ENCODE measurements at places on chromosomes 7 and 10. TPM values are rescaled to one million over a fixed set of nuclear protein-coding genes. Genes with fewer than 3 reads are reported as not detected.

Gene CPEB3
- total RNA-seq: 0.37 TPM

Gene RSPH10B2
- total RNA-seq: 0.07 TPM

Gene INMT
- not detected for total RNA-seq

Gene HOXA1
- total RNA-seq: 2.5 TPM

Gene CYP2C9
- 0.14 TPM for total RNA-seq

Gene PSAP
- 894 TPM for total RNA-seq

Gene ZNF33A
- 8.8 TPM for total RNA-seq

Gene SLC35B4
- 34.9 TPM for total RNA-seq

Gene AKR1C3
- total RNA-seq: 1,217 TPM

Gene CCL26
- 8.8 TPM for total RNA-seq

Gene SPACDR
- 0.68 TPM for total RNA-seq
